Glomerular endothelial cell (primary cell): ENCODE measurements at places on chromosomes 6 and 20.

GRCh38 chr6:107618672-107619071, 128.8 kb downstream of the SOBP start:
- DNase-seq, result no peak

DNA sequence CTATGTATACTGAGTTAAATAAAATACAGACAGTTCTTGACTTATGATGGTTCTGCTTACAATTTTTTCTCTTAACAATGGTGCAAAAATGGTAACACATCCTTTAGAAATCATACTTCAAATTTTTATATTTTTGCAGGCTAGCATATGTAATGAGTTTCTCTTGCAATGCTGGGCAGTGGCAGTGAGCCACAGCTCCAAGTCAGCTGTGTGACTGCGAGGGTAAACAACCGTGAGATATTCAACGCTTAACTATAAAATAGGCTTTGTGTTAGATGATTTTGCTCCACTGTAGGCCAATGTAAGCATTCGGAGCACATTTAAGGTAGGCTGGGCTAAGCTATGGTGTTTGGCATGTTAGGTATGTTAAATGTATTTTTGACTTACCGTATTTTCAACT, 136.1 kb downstream of the PLCB4 start:
- DNase-seq, result no peak

DNA sequence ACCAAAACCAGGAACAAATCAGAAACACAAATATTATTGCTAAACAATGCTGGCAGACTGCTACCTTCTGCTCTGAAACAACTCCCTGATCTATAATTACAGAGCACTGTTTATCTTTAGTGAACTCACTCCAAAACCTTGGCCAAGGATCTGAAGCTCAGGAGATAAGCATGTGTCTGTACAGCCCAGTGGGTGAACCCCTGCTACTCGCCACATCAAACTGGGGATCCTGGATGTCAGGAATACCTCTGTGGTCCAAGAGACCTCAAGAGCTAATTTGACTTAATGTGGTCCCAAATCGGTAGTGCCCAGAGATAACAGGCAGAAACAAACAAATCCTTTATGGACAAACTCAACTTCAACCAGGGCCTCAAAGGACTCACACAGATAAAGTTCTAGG, 381.8 kb downstream of the KIF16B start:
- no peak for DNase-seq

GRCh38 chr20:703426-703825, 27.8 kb upstream of the SCRT2 start:
- DNase-seq, result no peak

GRCh38 chr6:30037182-30037788, 23.8 kb upstream of the POLR1H start:
- DNase-seq, result no peak

DNA sequence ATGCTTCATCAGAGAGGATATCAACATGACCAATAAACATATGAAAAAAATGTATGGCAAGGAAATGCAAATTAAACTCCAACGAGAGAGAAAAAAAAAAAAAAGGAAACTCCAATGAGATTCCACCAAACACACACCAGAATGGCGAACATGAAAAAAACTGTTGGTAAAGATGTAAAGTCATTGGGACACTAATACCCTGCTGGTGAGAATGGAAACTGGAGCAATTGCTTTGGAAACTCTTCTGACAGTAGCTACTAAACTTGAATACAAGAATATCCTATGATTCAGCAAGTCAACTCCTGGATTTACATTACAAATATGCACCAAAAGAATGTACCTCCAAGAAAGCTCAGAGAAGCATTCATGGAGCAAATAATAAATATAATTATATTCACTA, 260.7 kb upstream of the ECI2 start:
- DNase-seq, result no peak

DNA sequence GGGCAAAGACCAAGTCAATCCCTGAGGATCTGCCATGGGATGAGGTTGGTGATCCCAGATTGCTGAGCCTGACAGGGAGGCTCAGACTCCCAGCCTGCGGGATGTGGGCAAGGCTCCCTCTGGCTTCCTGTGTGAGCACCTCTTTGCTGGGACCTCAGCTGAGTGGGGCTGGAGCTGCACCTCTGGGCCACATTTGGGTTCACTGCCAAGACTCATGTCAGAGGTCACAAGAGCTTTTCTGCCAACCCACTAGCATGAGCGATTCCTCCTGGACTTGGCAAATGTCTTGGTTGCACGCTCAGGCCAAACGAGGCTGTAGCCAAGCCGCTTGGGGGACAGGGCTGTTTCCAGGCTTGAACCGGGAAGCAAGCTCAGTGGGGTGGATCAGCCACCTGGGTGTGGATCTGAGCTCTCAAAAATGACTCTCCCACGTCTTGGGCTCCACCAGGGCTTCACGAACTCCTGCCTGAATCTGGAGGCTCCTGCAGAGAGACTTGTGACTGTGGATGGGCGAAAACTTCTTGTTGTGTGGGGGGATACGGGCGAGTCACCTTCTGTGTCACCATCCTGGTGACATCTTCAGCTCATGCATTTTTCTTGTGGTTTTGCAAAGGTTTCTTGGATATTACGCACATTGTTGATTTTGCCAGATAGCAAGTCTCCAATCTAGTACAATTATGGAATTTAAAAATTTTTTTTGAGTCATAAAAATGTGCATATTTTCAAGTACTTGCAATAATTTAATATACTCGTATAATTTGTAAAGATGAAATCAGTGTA, 359.5 kb downstream of the CDH4 start:
- no peak for DNase-seq

- DNase-seq, result no peak
These were observed 83.1 kb upstream of the PTPN1 start for GRCh38 chr20:50426866-50427718.

GRCh38 chr6:137157601-137158000, 15.8 kb downstream of the IL22RA2 start:
- DNase-seq, result no peak

DNA sequence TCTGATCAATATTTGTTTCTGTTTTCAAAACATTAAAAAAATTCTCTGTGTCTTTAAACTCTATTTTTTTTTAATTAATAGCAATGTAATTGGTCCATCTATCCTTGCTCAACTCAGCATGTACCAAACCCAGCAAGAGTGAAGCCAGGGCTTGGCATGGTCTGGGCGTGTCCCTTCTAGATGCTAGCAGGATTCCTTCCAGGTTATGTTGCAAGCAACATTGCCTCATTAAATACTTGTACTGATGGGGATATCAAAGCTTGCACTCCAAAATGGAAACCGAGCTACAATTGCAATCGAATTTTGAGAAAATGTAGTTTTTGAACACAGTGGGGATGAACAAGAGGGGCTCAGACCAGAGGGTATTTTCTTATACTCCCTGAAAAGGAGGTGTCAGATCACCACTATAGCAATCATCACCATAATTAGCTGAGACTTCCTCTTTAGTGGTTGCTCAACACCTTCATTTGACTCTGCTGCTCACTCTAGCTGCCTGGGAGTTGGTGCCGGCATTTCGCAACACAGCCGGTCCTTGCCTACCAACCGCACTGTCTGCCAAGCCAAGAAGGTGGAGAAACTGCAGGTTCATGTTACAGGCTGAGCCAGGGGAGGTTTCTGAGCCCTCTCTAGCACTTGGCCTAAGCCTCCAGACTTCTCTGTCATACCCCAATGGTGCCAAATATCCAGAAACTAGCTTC, 67.8 kb upstream of the RALGAPA2 start:
- no peak for DNase-seq
